ENCODE measurements at places on chromosomes 11 and 22.

DNA sequence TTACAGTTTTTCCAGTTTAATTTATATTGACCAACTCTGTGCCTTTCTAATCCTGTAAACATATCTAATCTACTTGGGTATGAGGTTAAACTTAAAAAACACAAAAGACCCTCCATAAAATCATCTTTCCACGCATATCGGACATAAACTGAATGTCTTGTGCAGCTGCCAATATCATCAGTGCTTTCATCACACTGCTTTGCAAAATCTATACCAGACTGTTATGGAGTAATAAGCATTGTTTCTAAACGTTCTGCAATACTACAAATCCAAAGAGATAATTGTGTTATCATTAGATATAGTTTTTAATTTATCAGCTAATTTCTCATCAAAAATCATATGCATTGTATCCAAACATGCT, 36.1 kb upstream of the AMPD3 start:
- DNase-seq, result no peak

GRCh38 chr11:67490727-67491065, 7.9 kb downstream of the AIP start:
- no peak for DNase-seq

- DNase-seq, result no peak
Measured at GRCh38 chr11:69814411-69814810, 4.8 kb downstream of the FGF3 start.

DNA sequence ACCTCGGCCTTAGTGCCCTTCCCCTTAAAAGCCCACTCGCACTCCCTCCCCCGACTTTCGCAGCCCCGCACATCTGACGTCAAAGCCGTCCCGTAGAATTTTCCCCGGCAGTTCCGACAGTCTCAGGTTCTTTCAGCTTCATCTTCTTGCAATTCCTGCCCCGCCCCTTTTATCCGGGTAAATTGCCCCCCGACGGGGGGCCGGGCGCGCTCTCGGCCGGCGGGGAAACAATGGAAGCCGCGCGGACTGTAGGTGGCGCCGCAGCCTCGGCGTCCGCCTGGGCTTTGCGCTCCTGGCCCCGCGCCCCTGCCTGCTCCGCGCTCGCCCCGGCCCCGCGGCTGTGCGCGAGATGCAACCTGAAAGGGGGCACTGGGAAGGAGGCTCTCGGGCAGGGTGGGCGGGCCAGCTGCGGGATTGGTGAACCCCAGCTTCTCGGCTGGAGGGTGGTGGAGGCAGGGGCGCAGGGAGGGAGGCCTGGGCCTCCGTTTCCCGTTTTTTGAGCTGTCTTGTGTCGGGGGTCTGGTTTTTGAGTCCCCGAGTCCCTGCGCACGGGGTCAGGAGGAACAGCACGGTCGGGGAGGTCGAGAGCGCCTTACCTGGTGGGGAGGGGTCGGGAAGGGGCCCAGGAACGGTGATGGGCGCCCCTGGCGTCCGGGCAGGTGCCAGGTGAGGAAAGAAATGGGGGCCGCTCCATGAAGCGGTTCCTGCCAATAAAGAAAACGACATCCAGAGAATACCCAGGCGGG, 859 bp upstream of the FGF19 start:
- DNase-seq, result no peak

GRCh38 chr11:35014346-35014745, 97.9 kb downstream of the PDHX start:
- DNase-seq, result no peak

DNA sequence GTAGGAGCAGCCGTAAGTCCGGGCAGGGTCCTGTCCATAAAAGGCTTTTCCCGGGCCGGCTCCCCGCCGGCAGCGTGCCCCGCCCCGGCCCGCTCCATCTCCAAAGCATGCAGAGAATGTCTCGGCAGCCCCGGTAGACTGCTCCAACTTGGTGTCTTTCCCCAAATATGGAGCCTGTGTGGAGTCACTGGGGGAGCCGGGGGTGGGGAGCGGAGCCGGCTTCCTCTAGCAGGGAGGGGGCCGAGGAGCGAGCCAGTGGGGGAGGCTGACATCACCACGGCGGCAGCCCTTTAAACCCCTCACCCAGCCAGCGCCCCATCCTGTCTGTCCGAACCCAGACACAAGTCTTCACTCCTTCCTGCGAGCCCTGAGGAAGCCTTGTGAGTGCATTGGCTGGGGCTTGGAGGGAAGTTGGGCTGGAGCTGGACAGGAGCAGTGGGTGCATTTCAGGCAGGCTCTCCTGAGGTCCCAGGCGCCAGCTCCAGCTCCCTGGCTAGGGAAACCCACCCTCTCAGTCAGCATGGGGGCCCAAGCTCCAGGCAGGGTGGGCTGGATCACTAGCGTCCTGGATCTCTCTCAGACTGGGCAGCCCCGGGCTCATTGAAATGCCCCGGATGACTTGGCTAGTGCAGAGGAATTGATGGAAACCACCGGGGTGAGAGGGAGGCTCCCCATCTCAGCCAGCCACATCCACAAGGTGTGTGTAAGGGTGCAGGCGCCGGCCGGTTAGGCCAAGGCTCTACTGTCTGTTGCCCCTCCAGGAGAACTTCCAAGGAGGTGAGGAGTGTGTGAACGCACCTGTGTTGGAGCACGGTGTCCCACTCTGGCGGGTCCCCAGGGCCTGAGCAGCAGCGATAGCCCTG, at the start of gene TAGLN:
TSS of gene TAGLN (plus strand) at position 318 of the 863 bp plus-strand sequence. CDS start 3,644 bp downstream, outside the sequence.
- no peak for DNase-seq

DNA sequence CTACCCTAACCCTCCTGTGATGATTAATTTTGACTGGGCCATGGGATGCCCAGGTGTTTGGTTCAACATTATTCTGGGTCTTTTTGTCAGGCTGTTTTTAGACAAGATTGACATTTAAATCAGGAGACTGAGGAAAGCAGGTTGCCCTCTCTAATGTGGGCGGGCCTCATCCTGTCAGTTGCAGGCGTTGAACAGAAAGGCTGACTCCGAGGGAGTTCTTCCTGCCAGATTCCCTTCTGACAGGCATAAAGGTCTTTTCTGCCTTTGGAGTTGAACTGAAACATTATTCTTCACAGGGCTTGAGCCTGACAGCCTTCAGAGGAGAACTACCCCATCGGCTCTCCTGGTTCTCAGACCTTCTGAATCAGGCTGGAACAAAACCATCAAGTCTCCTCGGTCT, 4.3 kb upstream of the PSMC3 start:
- no peak for DNase-seq

- no peak for DNase-seq
Measured at GRCh38 chr11:10322830-10323792, 18.2 kb downstream of the ADM start.

DNA sequence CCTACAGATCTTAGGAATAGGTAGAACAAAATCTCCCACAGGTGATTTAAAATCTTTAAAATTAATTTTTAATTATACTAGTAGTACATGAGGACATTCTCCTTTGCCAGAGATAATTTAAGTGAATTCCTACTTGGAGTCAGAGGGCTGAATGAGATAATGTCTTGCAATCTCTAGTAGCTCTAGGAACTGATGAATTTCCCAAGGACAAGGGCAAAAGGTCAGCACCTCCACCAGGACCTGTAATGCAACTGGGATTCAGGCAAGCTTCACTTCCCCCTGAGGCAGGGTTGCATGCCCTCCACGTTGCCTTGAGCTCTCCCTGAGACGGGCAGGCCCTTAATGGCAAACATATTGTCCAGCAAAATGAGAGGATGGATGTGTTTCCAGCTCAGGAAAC, 330.3 kb upstream of the PITPNB start:
- DNase-seq, result no peak

DNA sequence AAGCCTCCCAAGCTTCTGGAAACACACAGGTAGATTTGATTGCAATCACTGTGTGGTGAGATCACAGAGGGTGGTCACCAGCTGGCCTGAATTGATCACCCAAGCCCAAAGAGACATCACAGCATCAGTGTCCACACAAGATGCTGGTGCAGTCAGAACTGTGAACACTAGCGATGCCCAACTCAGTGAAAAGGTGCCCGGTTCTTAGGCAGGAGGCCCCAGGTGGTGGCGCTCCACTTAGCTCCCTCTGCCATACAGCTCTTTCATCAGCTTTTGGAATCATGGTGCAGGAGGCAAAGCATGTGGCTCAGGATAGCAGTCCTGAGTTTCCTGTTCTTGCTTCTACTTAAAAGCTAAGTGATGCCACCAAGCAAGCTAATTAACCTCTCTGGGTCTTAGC, 11.1 kb downstream of the DGCR2 start:
- DNase-seq, result no peak

GRCh38 chr11:63919267-63920125, 2.5 kb upstream of the RCOR2 start:
- DNase-seq, result no peak

GRCh38 chr11:62647609-62648005, 1.2 kb upstream of the GANAB start:
- no peak for DNase-seq
